Astrocyte (in vitro differentiated cells and primary cell): ENCODE measurements at places on chromosomes 3 and 15. TPM values are rescaled to one million over a fixed set of nuclear protein-coding genes. Genes with fewer than 3 reads are reported as not detected.

POLQ gene
- total RNA-seq = 0.82 and 1.3 TPM in 2 replicates

MITF gene
- 6.0 and 6.2 TPM in 2 replicates for total RNA-seq

- H3K27ac ChIP-seq = no peak overlapping the region
- no peak overlapping the region for H3K4me3 ChIP-seq
- DNase-seq = peak; percentile 44
- H3K36me3 ChIP-seq = no peaks in the 10 kb centered on the region
- H3K27me3 ChIP-seq = no peaks in the 10 kb centered on the region
Measured at GRCh38 chr3:159668990-159669476, 319.6 kb upstream of the IL12A start.

DNA sequence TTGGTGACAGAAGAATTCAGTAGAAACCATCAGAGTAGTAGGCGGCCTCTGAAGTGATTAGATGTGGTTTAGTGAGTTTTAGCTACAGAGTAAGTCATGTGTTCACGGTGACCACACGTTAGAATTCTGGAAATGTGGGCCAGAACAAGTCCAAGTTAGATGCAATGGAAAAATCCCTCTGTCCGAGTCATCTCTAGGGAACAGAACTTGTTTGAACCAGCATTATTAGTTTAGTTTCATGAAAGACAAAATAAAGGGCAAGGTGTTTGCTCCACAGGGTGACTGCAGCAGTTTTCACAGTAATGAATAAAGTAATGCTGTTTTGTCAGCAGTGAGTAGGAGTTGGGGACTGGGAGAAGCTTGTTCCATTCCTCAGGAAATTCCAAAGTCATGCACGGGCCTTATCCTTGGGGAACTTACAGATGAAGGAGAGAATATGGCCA lies 100.2 kb downstream of the CGNL1 start:
- no peak overlapping the region for H3K4me3 ChIP-seq
- H3K27me3 ChIP-seq = no peaks in the 10 kb centered on the region
- no peak overlapping the region for H3K27ac ChIP-seq
- DNase-seq = peak; percentile 94
- H3K4me1 ChIP-seq = peaks cover 20% of the 10 kb centered on the region
- no peaks in the 10 kb centered on the region for H3K36me3 ChIP-seq

DNA sequence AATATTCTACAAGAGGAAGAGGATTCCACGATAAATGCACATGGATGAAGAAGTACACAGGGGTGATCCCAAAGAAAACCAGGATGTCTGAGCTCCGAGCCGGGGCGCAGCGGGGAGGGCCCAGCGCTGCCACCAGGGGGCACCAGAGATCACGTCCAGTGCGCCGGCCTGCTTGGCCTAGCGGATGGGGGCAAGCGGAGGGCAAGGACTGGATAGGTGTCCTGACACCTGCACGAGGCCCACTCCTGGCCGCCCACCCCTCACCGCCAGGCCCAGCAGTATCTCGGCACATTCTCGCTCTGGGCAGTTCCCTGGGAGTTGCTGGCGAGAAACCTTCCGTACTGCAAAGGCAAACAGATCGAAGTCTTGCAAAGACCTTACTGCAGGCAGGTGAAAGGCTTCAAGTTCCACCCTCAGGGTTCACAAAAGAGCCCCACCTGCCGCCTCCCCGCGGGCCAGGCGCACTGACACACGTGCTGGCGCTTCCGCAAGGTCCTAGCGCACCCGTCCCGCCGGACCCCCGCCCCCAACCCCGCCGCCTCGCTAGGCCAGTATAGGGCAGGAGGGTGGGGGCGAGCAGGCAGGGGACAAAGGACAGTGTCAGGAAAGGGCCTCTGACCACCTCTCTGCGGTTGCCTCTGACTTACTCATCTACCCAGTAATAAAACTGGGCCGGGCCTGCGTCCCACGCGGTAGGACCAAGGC lies 3.3 kb downstream of the ANKRD63 start:
- peaks cover 50% of the 10 kb centered on the region for H3K27me3 ChIP-seq
- H3K36me3 ChIP-seq = no peaks in the 10 kb centered on the region
- no peak overlapping the region for H3K27ac ChIP-seq
- peaks cover 8% of the 10 kb centered on the region for H3K4me1 ChIP-seq
- no peak overlapping the region for H3K4me3 ChIP-seq

GRCh38 chr3:11400213-11400612 lies 128.0 kb downstream of the ATG7 start:
- H3K36me3 ChIP-seq = peaks cover 3% of the 10 kb centered on the region
- H3K4me1 ChIP-seq = no peaks in the 10 kb centered on the region
- H3K27ac ChIP-seq = no peak overlapping the region
- no peaks in the 10 kb centered on the region for H3K27me3 ChIP-seq
- DNase-seq = no peak
- no peak overlapping the region for H3K4me3 ChIP-seq

GRCh38 chr3:128578346-128578745 lies 72.3 kb downstream of the RPN1 start:
- no peak for DNase-seq
- H3K36me3 ChIP-seq = no peaks in the 10 kb centered on the region
- H3K27me3 ChIP-seq = no peaks in the 10 kb centered on the region
- H3K27ac ChIP-seq = no peak overlapping the region
- no peaks in the 10 kb centered on the region for H3K4me1 ChIP-seq

- no peak overlapping the region for H3K27ac ChIP-seq
- peaks cover 10% of the 10 kb centered on the region for H3K27me3 ChIP-seq
- peaks cover 5% of the 10 kb centered on the region for H3K4me1 ChIP-seq
- H3K4me3 ChIP-seq = no peak overlapping the region
- DNase-seq = no peak
- H3K36me3 ChIP-seq = no peaks in the 10 kb centered on the region
Measured at GRCh38 chr3:184773283-184774186, 38.4 kb upstream of the VPS8 start.

- peak overlapping the region; percentile 81 for H3K27ac ChIP-seq
- no peaks in the 10 kb centered on the region for H3K27me3 ChIP-seq
- peak overlapping the region; percentile 97 for H3K4me3 ChIP-seq
- DNase-seq = peak; percentile 90
Measured at GRCh38 chr3:49133226-49133951, 539 bp upstream of the LAMB2 start.

DNA sequence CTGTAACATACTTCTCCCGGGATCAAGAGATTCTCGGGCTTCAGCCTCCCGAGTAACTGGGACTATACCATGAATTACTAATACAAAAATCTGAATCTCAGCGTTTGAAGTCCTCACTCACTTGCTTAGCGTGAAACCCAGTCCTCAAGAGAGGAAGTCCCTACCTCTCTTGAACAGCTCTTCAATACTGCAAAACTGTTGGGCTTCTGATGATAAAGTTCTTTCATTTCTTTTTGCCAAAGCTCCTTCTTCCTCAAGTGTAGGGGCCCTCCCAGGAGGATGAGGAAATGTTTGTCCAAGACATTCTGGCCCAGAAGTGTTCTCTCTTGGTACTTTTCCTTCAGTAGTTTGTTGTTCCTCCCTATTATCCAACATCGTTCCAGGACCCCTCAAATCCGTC lies 48.5 kb downstream of the FMN1 start:
- no peak overlapping the region for H3K4me3 ChIP-seq
- no peaks in the 10 kb centered on the region for H3K4me1 ChIP-seq
- peaks cover 2% of the 10 kb centered on the region for H3K27me3 ChIP-seq
- no peak overlapping the region for H3K27ac ChIP-seq
- no peak for DNase-seq

DNA sequence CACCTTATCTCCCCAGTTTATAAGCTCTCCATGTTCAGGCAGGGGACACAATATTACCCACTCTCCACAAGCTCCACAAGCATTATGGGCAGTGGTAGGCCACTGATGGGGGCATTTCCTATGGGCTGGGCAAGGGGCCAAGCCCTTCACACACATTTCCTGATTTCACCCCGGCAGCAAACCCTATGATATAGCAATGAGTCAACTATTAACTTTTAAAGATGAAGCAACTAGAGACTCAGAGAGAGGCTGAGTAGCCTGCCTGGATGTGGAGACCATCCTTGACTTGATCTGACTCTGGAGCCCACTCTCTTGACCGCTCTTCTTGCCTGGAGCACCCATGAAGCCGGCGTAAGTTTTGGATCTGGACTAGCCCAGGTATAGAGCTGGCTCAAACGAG lies 27.4 kb downstream of the FOXL2NB start:
- H3K4me3 ChIP-seq = no peak overlapping the region
- no peaks in the 10 kb centered on the region for H3K36me3 ChIP-seq
- H3K27ac ChIP-seq = no peak overlapping the region
- peaks cover 6% of the 10 kb centered on the region for H3K27me3 ChIP-seq

DNA sequence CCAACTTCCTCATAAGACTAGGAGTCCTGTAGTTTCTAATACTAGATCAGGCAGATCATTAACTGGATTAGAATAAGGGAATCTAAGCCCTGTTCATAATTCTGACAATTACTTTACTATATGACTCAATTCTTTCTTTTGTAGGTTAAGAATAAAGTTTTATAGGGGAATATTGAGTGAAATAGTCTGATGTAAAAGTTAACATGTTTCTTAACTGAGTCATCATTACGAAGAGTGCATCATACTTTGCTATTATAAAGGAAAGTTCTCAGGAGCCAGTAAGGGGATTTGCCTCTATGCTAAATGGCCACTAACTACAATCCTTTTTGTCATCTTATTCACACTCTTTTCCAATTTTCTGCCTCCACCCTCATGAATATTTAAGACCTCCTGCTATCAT lies 63.1 kb downstream of the POLQ start:
- H3K4me3 ChIP-seq = no peak overlapping the region
- no peaks in the 10 kb centered on the region for H3K27me3 ChIP-seq
- DNase-seq = peak; percentile 81
- peaks cover 14% of the 10 kb centered on the region for H3K4me1 ChIP-seq
